LoVo (cell line): ENCODE measurements at places on chromosomes 4 and X.

DNA sequence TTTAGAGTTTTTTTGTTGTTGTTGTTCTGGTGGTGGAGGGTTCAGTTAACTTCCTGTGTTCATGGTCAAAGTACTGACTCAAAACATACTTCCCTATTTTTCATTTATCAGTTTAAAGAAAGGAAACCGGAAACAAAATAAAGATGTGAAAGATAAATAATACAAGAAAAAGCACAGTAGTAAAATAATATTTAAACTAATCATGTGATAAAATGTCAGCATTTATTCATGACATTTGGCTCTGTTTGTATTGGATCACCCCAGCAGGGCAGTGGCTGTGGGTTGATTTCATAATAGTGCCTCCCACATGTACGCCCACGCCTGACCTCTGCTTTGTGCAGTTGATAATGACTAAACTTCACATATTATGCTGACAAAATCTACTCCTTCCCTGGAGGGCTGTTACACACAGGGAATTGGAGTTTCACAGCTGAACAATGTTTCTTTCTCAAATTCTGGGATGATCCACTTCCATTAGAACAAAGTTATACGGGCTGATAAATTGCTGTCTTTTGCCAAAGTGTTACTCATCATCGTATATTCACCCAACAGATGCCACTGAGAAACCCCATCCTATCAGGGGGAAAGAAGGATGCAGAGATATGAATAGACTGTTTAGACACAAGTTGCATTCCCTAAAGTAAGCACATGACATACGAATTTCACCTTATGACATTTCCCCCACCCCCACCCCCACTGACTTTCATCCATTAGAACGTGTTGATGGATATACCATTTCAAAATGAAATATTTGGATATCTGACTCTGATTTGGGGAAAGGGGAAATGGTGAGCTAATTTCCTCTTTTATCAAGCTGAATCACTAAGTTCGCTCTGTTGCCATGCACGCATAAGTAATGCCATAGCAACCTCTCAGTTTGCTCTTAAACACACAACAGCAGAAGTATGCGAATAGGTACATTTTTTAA lies 48.3 kb downstream of the AMELX start:
- no peak for DNase-seq

- DNase-seq = no peak
Observed at GRCh38 chr4:28890949-28891775, 1829.0 kb upstream of the PCDH7 start.

- DNase-seq = no peak
Observed at GRCh38 chr4:2261853-2262144, at the start of gene MXD4. TSS of gene MXD4 (minus strand) at chr4:2262109. CDS start at chr4:2261980, 129 bp downstream.

DNA sequence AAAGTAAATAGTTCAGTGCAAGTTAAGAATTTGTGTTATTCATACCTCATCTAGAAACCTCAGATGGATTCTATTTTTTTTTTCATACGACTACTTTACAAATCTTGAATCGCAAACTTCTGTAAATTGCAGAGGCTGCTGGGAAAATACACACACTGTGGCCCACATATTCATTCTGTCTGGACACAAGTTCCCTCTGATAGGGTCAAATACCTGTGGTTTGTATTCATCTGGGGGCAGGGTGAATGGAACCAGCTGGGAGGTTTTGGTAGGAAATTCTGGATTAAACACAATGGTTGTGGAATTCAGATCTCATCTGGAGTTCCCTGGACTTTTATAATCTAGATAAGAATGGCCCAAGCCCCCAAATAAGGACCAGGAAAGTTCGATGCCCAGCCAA lies 56.2 kb downstream of the SPATA18 start:
- no peak for DNase-seq

DNA sequence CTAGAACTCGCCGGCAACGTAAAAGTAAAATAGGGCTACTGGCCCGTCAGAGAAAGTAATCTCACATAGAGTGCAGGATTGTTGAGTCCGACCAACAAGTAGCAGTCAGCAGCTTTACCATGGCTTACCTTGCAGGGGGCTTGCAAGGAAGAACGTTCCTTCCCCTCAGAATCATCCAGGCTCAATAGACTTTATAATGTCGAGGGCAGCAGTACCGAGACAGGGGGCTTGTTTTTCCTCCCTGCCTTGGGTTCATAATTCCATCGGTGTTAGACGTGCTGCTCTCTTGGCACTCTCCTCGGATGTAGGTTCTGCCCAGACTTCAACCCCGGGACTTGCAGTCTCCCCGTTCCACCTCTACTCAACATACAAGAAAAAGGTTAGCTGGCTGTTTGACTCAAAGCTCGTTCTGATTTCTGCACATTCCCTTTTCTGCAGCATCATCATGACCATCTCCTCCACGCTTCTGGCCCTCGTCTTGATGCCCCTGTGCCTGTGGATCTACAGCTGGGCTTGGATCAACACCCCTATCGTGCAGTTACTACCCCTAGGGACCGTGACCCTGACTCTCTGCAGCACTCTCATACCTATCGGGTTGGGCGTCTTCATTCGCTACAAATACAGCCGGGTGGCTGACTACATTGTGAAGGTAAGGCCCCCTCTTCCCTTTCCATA lies 1.5 kb downstream of the SLC10A4 start:
- DNase-seq = no peak

DNA sequence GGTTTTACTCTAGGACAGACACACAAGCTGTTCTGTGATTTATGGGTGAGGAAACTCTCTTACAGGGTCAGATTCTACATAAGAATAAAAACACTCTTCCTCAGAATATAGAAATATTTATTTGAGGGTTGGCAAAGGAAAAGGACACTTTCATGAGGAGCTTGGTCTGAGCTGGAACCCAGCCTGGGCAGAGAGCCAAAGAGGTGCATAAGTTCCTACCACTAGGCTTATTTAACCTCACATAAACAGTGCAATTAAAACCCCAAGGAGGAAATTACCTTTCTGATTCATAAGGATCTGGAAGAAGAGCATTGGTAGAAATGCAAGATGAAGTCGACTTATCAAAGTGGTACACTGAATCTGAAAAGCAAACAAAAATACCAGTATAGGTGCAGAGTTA lies 32.9 kb downstream of the SETD7 start:
- DNase-seq = peak; percentile 16

- no peak for DNase-seq
Observed at GRCh38 chrX:97332963-97333362, 449.3 kb downstream of the RPA4 start.

DNA sequence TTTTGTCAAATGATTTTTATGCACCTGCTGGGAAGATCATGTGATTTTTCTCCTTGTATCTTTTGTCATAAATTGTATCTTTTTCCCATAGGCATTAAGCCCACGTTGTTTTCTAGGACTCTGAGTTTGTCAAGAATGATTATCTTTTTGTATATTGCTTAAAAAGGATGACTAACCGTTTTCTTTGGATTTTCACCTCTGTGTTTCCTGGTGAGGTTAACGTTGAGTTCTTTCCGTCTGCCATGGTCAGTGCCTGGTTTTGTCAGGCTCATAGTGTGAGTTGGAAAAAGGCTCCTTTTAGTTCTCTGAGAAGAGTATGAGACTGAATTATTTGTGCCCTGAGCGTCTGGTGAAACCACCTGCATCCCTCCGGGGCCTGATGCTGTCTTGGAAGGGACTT lies 21.9 kb downstream of the PCGF3 start:
- no peak for DNase-seq

- no peak for DNase-seq
Observed at GRCh38 chrX:118550792-118551191, 55.2 kb downstream of the DOCK11 start.

- DNase-seq = no peak
Observed at GRCh38 chrX:149937871-149938426, 342 bp downstream of the EOLA2 start.

GRCh38 chr4:42350611-42351182 lies 46.6 kb upstream of the SHISA3 start:
- no peak for DNase-seq

DNA sequence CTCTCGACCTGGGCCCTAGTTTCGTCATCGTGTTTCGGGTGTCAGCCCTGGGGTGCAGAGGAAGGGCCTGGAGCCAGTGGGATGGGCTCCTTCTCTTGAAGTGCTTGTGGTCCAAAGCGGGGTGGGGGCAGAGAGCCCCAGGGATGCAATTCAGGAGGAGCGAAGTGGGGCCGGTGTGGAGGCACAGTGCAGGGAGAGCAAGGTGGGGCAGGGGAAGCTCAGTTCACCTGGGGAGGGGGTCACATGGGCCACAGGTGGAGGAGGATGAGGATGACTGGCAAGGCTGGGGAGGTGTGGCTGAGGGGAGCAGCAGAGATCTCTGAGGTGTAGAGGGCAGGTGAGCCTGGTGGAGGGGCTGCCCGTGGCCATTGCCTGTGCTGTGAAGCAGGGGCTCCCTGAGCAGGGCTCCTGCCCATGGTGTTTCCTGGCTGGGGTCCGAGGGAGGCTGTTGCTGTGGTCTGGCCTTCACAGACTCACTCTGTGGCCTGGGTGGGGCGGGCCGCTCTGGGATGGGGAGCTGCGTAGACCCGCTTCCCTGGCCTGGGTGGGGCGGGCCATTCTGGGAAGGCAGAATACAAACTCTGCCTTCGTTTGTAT lies 6.9 kb downstream of the SORCS2 start:
- DNase-seq = no peak

- no peak for DNase-seq
Observed at GRCh38 chr4:40704073-40704472, 45.7 kb upstream of the NSUN7 start.

GRCh38 chrX:70421618-70422017 lies 1.5 kb upstream of the GDPD2 start:
- no peak for DNase-seq

DNA sequence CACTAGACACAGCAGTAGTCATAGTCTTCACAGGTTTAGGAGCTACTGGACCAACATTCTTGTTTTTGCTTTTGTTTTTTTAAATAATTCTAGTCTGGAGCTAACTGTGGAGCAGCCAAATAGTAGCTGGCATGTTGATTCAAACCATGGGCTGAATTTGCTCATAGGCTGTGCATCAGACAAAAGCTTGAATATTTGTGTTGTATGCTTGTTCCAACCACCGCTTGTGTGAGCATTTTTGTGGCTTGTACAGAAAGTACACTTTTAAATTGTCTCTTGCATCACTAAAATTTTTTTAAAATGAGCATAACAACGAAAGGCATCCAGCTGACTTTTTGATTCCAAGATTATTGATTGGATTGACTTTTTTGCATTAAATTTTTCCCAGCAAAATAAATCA lies 39.6 kb downstream of the CCNI start:
- no peak for DNase-seq
